ENCODE measurements at places on chromosomes 12 and 14.

DNA sequence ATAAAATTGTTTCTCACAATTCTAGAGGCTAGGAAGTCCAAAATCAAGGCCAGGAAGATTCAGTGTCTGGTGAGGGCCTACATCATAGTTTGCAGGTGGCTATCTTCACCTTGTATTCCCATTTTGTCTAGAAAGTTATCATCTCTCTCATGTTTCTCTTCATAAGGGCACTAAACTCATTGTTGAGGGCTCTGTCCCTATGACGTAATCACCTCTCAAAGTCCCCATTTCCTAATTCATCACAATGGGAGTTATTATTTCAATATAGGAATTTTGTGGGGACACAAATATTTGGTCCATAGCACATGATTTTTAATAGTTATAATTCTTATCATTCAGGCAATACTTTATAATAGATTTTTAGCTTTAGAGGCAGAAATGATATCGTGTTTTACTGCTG lies 1509.2 kb upstream of the SEL1L start:
- no peak for DNase-seq

GRCh38 chr12:119245904-119246494 lies 67.3 kb downstream of the HSPB8 start:
- DNase-seq, result no peak

- DNase-seq, result no peak
Measured at GRCh38 chr14:33959692-33960151, 8.8 kb upstream of the EGLN3 start.

DNA sequence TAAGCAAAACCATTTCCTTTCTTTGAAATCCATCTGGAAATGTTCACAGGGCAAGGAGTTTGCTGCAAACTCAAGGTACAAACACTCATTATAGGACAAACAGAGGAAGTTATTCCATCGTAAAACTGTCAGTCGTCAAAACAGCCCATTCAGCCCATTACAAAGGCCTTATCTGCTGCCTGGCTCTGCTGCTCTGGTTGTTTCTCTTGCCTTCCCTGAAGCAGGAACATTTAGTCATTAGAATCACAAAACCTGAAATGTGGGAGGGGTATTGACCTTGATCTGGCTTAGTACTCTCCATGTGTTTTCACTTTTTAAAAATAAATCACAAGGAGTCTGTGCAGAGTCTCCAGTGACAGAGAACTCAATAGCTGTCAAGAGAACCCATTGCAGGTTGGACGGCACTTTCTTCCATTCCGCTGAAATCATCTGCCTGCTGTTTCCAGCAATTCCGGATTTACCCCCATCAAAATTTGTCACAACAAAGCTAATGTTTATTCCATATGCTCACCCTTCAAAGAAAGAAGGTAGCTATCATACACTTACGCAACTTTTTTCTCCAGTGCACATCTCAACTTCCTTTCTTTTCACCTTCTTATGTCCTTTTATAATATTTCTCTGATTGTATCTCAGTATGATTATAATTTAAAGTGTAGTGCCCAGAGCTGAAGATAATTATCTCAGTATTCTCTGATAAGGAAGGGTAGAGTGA lies 24.6 kb upstream of the ITPR2 start:
- no peak for DNase-seq

GRCh38 chr14:23286902-23287479 lies 1.1 kb upstream of the HOMEZ start:
- DNase-seq, result no peak
